ENCODE measurements at places on chromosomes 1 and 21. TPM values are rescaled to one million over a fixed set of nuclear protein-coding genes. Genes with fewer than 3 reads are reported as not detected.

The CNIH3 gene
- total RNA-seq: 0.59 TPM

The AGT gene
- 0.13 TPM for total RNA-seq

The VPS72 gene
- total RNA-seq: 42.7 TPM

The LCE6A gene
- not detected for total RNA-seq

The AMY1A gene
- not detected for total RNA-seq

The C1QB gene
- total RNA-seq: not detected

The LAMC1 gene
- 108 TPM for total RNA-seq

The DNM3 gene
- 0.60 TPM for total RNA-seq

The PLEKHO1 gene
- 6.9 TPM for total RNA-seq

The PGLYRP3 gene
- not detected for total RNA-seq

The APOBEC4 gene
- not detected for total RNA-seq

The CYP4X1 gene
- not detected for total RNA-seq

The WDR64 gene
- not detected for total RNA-seq

All from A549 treated with Mapracorat at 1 μM for 4 hours (cell line).